GDM1 (cell line): ENCODE measurements at places on chromosomes 5 and 9.

GRCh38 chr5:5344606-5345005 is 77.9 kb upstream of the ICE1 start:
- no peak for DNase-seq

- DNase-seq = no peak
Observed at GRCh38 chr9:131436865-131437271, 43.0 kb downstream of the PRRC2B start.

DNA sequence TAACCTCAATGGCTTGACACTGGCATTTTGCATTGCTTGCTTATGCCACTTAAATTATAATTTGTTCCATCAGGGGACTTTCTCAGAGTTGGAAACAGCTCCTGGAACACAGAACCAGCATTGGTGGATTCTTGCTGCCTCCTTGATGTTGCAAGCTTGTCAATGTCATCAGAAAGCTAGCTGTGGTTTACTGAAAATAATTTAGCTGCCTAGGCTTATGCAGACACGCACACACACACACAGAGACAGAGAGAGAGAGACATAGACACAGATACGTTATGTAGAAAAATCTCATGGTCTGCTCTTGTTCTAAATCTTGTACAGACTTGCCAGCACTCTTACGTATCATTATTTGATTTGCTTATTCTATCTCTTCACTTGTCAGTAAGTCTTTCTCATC is 78.0 kb downstream of the HMHB1 start:
- DNase-seq = no peak

DNA sequence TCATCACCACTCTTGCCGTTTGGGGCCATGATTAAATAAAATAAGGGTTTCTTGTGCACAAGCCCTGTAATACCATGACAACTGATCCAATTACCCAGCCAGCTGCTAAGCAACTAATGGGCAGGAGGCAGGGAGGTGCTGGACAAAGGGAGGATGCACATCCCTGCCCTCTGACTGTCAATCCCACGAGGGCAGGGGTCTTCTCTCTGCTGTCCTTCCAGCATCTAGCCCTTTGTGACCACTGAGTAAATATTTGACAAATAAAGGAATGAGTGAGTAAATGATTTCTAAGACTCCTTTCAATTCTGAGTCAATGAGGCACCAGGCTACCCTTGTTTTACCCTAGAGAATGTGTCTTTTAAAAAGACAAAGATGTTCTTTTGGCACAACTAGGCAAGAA is 247.1 kb downstream of the SYK start:
- no peak for DNase-seq

DNA sequence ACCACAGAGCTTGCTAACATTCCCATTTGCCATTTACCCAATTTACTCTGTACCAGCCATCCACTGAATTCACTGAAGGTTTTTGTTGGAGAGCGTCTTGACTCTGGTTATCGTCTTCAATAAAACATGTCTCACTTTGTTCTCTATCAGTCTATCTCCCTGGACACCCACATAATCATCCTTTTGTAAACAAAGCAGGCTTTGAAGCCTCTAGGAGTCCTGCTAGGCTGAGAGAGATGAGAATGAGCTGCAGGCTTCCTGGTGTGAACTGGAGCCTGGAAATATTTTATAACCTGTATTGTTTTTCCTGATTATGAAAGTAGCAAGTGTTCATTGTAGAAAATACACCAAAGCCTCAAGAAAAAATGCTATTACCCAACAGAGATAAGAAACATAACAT is 140.6 kb upstream of the ZNF366 start:
- no peak for DNase-seq

- DNase-seq = no peak
Observed at GRCh38 chr9:127554966-127555839, 56.9 kb upstream of the STXBP1 start.

GRCh38 chr9:89457376-89457855 is 40.5 kb downstream of the SEMA4D start:
- DNase-seq = no peak

- DNase-seq = no peak
Observed at GRCh38 chr5:2756211-2757152, 5.0 kb upstream of the IRX2 start.

DNA sequence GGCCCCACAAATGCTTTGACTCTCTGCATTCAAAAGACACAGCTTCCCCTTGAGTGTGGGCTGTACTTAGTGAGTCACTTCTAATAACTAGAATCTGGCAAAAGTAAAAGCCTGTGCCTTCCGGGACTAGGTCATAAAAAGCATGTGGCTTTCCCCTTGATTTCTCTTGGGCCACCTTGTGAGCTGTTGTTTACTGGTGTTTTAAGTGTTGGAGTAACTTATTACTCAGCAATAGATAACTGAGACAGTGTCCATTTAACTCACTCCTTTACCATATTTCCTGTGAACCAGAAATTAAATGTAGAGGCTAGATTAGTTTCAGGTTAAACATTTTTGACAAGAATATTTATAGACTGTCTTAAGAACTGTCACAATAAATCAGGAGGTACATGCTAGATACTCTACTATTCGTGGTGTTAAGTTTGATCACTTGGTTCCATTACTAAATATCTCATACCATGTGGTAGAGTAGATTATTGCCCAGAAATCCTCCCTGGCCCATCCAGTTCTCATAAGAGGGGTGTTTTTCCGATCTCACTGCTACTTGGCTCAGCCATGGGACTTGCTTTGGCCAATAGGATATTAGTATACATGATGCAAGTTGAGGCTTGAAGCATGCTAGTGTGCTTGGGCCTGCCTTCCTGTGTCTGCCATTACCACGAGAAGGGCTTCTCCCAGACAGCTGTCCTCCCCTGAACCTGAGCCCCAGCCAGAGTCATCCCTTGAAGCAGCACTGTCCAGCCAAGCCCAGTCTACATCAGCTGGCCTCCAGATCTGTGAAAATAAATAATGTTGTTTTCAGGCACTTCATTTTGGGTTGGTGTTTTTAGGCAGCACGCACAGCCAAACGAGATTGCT is 10.4 kb upstream of the CMBL start:
- DNase-seq = no peak

- DNase-seq = no peak
Observed at GRCh38 chr5:69374911-69375446, 5.4 kb downstream of the RAD17 start.

- DNase-seq = no peak
Observed at GRCh38 chr5:66538126-66538525, 58.1 kb upstream of the MAST4 start.

GRCh38 chr9:124555043-124555442 is 47.8 kb upstream of the NR5A1 start:
- DNase-seq = no peak

- no peak for DNase-seq
Observed at GRCh38 chr9:93346231-93347112, 105.0 kb upstream of the FAM120A start.

DNA sequence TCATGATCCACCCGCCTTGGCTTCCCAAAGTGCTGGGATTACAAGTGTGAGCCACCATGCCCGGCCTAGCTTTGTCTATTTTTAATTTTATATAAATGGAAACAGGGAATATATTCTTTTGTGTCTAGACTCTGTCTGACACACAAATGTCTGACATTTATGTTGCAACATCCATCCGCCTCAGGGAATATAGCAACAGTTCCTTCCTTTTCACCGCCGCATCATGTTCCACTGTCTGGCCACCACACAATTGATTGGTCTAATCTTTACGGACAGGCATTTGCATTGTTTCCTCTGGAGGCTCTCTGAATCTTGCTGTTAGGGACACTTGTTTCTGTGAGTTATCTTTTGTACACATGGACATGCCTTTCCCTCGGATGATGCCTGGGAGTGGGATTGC is 20.1 kb upstream of the TBC1D9B start:
- DNase-seq = no peak

DNA sequence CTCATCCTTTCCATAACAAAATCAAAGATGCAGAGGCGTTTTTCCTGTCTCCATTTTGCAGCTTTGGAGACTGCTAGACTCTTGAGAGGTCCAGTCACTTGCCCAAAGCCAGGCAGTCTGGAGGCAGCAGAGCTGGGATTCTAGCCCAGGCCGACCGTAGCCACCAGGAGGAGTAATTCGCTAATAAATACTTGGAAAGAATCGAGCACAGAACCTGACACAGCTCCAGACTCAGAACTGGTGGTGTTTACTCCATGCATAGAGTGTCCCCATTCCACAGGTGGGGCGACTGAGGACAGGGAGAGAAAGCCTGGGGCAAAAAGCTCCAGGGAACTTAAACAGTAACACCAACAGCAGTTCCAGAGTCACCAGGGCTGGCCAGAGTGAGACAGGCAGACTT is 10.7 kb upstream of the CERCAM start:
- no peak for DNase-seq
